Stimulated activated CD4-positive, alpha-beta T cell treated with anti-CD3 and anti-CD28 coated beads, Interleukin-4, amount 100 ng/mL, for 1 hour (primary cell): ENCODE measurements at places on chromosomes 3 and 15.

- DNase-seq, result no peak
These were observed 226.0 kb upstream of the P2RY1 start for GRCh38 chr3:152608696-152609594.

- DNase-seq, result no peak
These were observed 272.7 kb downstream of the OCA2 start for GRCh38 chr15:27826411-27826810.

DNA sequence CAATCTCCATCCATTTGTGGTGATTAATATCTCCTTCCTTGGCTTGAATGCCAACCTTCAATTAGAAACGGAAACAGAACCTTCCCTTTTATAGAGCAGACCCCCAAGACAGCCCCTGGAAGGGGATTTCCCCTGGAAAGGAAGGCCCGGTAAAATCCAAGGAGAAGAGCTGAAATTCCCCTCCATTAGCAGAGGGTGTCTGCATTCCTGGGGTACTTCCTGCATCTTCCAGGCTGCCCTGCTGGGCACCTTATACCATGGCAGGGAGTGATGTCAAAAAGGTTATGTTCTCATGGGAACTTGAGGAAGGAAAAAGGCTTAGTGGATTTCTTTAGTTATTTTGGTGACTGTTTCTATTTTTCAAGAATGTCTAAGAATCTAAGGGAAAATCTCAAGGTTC, 116.7 kb upstream of the NEO1 start:
- DNase-seq, result no peak

DNA sequence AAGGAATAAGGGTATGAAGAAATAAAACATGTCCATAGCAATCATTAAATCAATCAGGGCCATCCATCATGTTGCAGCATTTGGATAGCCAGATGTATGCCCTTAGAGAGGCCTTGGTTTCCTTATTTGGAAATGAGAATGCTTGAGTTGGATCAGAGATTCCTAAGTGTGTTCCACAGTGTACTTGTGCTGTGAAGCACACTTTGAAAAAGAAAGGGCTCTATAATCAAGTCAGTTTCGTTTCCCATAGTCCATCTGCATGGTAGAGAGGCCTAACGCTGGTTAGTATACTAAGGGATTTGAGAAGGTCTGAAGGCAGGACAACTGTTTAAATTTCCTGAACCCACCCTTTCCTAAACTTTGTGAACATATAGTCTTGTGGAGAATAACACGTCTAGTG, 30.9 kb downstream of the RBMS3 start:
- no peak for DNase-seq

GRCh38 chr3:68135067-68135466, 480.7 kb upstream of the SUCLG2 start:
- DNase-seq, result no peak

DNA sequence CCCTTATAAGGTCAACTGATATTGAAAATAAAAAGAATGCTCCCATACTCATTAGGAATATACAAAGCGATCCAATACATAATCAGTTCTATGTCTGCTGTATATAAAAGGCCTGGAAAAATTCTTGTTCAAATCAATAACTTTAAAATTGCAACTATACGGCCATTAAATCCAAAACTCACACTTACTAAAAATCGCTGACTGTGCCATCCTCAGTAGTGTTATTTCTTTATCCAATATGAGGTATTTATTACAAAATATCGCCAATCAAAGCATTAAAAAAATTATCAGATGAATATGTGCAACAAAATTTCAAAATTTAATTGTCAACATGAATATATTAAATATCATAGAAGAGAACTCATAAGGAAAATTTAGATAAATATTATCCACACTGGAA, 146.5 kb downstream of the PLD1 start:
- DNase-seq, result no peak

- DNase-seq, result no peak
These were observed 214.3 kb downstream of the MCTP2 start for GRCh38 chr15:94445566-94446160.

GRCh38 chr15:33722005-33722672, 246.2 kb upstream of the CHRM5 start:
- DNase-seq, result no peak

DNA sequence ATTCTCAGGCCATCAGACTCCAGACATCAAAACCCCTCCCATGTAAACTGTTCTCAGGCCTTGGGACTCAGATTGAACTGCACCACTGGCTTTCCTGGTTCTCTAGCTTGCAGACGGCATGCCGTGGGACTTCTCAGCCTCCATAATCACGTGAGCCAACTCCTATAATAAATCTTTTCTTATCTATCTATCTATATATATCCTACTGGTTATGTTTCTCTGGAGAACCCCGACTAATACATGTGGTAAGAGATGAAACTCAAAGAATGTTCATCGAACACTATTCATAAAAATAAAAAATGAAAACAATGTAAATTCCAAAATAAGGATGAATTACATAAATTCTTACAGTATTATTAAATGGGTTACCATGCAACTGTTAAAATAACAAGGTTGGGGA, 84.5 kb upstream of the NTRK3 start:
- DNase-seq, result no peak

GRCh38 chr15:70427167-70428120, 329.7 kb upstream of the TLE3 start:
- DNase-seq, result no peak

DNA sequence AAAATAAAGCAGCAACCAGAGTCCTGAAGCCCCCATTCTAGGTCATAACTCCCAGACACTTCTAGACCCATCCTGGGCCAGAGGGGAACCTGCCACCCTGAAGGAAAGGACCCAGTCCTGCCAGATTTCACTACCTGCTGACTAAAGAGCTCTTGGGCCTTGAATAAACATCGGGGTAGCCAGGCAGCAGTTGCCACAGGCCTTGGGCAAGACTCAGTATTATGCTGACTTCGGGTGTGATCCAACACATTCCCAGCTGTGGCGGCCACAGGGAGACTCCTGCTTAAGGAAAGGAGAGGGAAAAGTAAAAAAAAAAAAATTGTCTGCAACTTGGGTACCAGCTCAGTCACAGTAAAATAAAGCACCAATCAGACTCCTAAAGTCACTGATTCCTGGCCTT, 23.8 kb downstream of the NEDD4 start:
- no peak for DNase-seq

DNA sequence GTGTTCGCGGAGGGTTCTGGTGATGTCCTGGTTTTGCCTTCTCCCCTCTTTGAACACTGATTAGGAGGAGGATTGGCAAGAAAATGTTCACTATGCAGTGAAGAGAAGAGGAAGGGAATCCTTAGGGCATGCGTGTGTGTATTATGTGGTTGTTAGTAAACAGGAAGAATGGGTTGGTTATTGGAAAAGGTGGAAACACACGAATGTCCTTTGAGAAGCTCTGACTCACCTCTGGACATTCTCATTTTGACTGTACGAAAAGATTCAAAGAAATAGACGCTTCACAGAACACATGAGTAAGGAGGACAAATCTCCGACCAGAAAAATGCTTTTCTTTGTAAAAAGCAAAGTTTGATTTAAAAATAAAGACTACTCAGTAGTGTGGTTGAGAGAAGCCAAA, 188.8 kb upstream of the PRICKLE2 start:
- no peak for DNase-seq

DNA sequence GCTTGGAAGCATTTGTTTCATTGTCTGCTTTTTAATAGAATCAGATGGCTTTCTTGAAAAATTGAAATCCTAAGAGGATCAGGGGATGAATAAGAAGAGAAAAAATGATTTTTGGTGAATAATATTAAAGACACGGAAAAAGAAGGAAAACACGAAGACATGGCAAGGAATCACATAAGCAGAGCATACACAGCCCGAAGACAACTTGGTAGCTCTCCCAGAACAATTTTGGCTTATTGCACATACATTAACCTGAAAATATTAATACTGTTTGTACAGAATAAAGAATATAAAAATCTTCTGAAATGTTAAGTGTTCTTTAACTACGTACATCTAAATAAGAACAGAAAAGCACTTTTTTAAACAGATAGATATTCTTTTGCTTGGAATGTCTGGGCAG, 150.0 kb downstream of the SHOX2 start:
- DNase-seq, result no peak

- no peak for DNase-seq
These were observed 441.5 kb upstream of the RARB start for GRCh38 chr3:24986612-24987011.

GRCh38 chr15:91472316-91472756, 372.3 kb downstream of the SV2B start:
- DNase-seq, result no peak

- no peak for DNase-seq
These were observed 25.1 kb downstream of the DTWD1 start for GRCh38 chr15:49645941-49646340.

DNA sequence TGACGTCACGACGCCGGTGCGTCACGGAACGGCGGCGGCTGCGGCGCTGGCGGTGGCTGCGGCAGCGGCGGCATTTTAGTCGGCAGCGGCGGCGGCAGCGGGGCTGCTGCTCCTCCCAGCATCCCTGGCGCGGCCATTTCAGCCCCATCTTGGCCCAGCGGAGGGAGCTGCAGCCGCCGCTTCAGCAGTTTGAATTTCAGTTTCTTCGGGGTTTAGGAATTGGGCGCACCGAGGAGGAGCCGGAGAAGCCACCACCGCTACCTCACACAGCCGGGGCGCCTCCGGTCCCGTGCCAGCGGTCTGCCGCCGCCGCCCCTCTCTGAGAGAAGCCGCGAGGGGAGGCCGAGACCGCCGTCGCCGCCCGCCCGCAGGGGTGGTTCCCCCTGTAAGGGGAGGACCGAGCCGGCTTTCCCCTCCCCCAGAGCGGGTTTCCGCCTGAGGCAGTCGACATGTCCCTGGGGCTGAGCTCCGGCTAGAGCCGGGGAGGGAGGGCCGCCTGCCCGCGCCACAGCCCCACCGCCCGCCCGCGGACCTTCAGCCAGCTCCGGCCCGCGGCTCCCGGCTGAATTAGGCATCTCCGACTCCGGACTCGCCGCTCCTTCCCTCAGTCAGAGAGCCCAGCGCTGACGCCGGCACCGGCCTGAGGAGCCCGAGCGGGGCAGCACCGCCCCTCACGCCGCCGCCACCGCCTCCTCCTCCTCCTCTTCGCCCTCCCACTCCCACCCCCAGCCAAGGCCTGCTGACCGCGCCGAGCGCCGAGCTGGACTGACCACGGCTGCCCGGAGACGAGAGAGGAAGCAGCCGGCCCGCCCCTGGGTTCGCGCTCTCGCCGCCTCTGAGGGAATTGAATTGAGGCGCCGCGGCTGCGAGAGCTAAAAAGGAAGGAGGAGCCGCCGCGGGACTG, at the start of gene TSC22D2:
Gene TSC22D2, plus strand, starts transcription at position 78 of the 904 bp plus-strand sequence. CDS start 1,053 bp downstream, outside the sequence.
- DNase-seq, result peak; percentile 99

- no peak for DNase-seq
These were observed 14.6 kb upstream of the FANCD2 start for GRCh38 chr3:10011631-10012030.

GRCh38 chr3:136385457-136385856, 135.3 kb downstream of the PCCB start:
- no peak for DNase-seq

- DNase-seq, result peak; percentile 66
These were observed at the start of gene CAMK1 for GRCh38 chr3:9769426-9770275. Gene CAMK1 (minus strand): TSS chr3:9769947. CDS start chr3:9767749, 2,198 bp downstream.

DNA sequence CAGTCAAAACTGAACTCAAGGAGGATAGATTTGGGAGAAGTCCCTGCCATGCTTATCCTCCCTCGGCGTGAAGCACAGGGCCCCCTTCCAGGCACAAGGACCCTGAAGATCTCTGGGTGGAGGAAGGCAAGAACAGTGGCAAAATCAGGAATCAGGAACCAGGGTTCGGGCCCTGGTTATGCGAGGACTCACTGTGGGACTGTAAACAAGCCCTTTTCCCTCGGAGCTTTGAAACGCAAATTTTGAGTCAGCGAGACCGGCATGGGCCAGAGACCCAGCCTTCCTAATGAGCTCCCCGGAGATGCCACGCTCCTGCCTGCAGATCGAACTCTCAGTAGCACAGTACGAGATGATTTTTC, 70.1 kb downstream of the SLC12A8 start:
- no peak for DNase-seq

DNA sequence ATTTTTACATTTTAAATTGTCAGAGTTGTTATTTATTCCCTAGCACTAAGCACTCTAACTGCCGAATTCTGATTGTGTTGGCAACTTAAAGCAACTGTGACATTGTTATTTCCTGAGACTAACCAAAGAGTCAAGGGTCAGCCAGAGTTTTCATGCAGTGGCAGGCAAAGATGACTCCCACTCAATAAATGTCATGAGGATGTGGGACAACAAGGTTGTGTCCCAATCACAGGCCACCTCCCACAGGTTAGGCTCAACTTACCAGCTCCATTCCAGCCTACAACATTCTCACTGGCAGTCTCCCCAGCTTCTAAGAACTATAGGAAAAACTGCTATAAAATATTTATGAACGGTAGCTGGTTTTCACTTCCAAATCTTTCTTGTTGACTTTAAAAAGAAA, 80.1 kb downstream of the RSL24D1 start:
- no peak for DNase-seq

- DNase-seq, result no peak
These were observed 51.8 kb upstream of the NUDT16 start for GRCh38 chr3:131329774-131330173.

DNA sequence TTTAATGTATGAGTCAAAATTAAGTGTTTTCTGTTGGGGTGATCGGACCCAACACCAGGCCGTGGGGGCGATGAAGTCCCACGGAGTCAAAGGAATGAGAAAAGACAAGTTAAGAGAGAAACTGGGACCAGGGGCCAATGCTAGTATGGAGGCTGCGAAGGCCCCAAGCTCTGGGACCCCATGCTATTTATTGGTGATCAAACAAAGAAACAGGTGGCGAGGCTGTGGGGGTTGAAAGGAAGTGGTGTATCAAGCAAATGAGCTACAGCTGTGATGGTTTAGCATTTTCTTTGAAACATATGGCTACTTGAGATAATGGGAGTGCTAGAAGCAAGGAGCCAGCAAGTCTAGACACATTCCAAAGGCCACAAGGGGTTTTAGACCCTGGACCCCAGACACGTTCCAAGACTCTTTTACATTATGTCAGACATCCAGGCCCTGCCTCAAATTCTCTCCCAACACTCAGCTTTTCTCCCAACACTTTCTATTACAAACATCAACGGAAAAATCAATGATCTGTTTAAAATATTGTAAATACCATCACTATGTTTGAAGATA, 56.0 kb upstream of the SNRPN start:
- DNase-seq, result no peak

DNA sequence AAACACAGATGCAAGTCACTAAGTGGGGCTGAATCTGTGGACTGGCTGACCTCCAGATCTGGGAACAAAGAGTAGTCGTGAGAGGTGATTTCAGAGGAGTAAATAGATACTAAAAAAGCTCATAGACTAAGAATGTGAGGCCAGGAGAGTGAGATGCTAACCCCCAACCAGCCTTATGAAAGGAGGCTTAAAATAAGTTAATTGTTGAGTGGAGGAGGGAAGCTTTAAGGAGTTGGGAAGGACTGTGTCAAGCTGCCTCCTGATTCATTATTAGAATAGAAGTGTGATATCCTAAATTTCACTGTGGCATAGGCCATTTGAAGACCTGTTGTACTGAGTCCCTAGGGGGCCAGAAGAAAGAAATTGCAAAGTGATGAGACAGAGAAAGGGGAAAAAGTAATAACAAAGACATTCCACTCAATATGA, 107.6 kb downstream of the RBPMS2 start:
- DNase-seq, result no peak
